ENCODE measurements at places on chromosomes 2 and 18.
A peak's percentile ranks its signal among the peaks of the same experiment; 100 is the strongest.

GRCh38 chr2:110768591-110768990 lies 36.2 kb downstream of the ACOXL start:
- no peak for DNase-seq

DNA sequence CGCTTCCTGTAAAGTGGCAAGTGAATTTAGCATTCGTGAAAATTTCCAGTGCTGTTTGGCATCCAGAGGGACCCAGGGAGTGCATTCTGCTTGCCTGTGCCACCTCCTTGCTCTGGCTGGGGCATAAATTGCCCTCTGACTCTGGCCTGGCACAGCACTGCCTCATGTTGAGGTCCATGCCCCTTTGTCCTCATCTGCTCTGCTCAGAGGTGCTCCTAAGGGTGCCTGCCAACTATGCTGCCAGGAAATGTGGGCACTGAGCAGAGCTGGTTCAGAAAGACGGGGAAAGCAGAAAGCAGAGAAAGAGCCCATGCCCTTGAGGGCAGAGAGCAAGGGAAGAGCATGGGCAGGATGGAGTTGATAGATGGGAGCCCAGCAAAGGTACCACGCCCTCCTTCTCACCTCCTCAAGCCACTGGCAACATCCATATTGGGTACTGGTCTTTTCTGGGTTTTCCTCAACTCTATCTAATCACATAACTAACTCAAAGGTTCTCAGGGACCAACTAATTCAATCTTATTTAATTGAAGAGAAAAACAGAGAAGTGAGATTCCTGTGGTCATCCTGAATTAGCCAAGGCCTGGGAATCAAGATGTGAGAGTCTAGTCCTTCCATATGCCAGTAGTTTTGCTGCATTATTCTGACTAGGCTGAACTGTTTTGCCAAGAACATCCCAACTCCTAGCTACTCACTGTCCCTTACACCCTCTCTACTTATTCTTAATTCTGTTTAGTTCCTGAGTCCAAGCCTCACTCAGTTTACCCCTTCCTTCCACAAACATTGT lies 441.5 kb upstream of the TNP1 start:
- no peak for DNase-seq

- DNase-seq = no peak
Observed at GRCh38 chr18:13641551-13642439, 84.6 kb downstream of the FAM210A start.

DNA sequence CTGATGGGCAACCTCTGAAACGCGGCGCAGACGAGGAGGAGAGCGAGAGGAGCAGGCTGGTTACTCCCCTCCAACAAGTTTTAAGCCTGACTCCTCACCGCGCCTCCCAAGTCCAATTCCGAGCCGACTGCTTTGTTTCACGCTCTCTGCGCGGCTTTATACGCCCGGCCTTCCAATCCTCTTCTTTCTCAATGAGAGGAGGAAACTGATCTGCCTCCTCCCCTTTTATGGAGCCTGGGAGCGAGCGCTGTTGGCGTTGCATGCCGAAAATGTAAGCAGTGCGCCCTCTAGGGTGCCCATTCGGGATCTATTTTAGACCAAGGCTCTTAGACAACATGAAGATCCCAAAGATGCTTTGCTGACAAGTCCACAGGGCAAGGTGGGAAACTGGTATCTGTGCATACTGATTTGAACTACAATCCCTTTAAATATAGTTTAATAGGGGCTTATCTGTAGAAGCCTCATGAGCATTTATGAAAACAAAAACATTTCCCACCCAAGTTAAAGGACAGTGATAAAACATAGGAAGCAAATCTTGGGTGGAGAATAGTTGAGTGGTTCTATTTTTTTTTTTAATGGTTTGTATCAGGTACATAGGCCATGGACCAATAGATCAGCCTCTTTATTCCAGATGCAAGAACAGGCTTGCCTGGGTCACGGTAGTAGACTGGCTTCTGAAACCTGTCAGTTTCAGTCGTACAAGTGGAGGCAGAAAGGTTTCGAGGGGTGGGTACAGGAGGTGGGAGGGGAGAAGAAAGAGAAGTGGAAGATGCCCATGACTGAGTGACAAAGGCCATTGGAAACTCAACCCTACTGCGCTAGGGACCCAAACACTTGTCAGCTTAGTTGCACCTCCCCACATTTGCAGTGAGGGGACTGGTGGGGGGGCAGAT lies at the start of gene RND3:
TSS of gene RND3 (minus strand) at position 131 of the 893 bp plus-strand sequence. CDS start 250 bp downstream, outside the sequence.
- peak; percentile 100 for DNase-seq

GRCh38 chr2:68660658-68661057 lies 17.3 kb downstream of the PROKR1 start:
- no peak for DNase-seq

Measured in brain microvascular endothelial cell (primary cell).